ENCODE measurements at places on chromosomes 3 and 15. TPM values are rescaled to one million over a fixed set of nuclear protein-coding genes. Genes with fewer than 3 reads are reported as not detected.

The RHOV gene
- 0.18 TPM for total RNA-seq

The FAM174B gene
- 0.71 TPM for total RNA-seq

The UACA gene
- 45.8 TPM for total RNA-seq

The CCR5 gene
- not detected for total RNA-seq

The SOX14 gene
- total RNA-seq = not detected

The CACNA2D3 gene
- not detected for total RNA-seq

The CHAC1 gene
- 14.4 TPM for total RNA-seq

The ARHGAP31 gene
- 6.9 TPM for total RNA-seq

The ANKRD34C gene
- not detected for total RNA-seq

The PIAS1 gene
- 23.0 TPM for total RNA-seq

The AGBL1 gene
- total RNA-seq = not detected

The FSIP1 gene
- 0.58 TPM for total RNA-seq

The HYPK gene
- total RNA-seq = 5.4 TPM

The TM4SF18 gene
- total RNA-seq = not detected

The C3orf85 gene
- not detected for total RNA-seq

The MOBP gene
- total RNA-seq = not detected

The GCNT3 gene
- not detected for total RNA-seq

The C3orf22 gene
- total RNA-seq = not detected

The ADCY5 gene
- 0.14 TPM for total RNA-seq

The CD200R1 gene
- not detected for total RNA-seq

The SERPINI2 gene
- total RNA-seq = not detected

The ACTRT3 gene
- total RNA-seq = 3.5 TPM

The IQCF2 gene
- not detected for total RNA-seq

The GRAMD1C gene
- 2.3 TPM for total RNA-seq

The HCLS1 gene
- 1.6 TPM for total RNA-seq

The CFAP91 gene
- 0.03 TPM for total RNA-seq

The CLDN11 gene
- total RNA-seq = 4.8 TPM

The RBM5 gene
- total RNA-seq = 75.6 TPM

The RYR3 gene
- under 0.01 TPM for total RNA-seq

The CCDC54 gene
- total RNA-seq = not detected

The COMMD4 gene
- 85.7 TPM for total RNA-seq

The GHRL gene
- not detected for total RNA-seq

The NR1I2 gene
- total RNA-seq = not detected

The UROC1 gene
- total RNA-seq = not detected

The CCDC9B gene
- 61.7 TPM for total RNA-seq

The KCNAB1 gene
- 0.49 TPM for total RNA-seq

The CCDC80 gene
- 25.0 TPM for total RNA-seq

The LTK gene
- total RNA-seq = not detected

The PPP1R14D gene
- not detected for total RNA-seq

The GOLGA8M gene
- not detected for total RNA-seq

The MED12L gene
- 0.35 TPM for total RNA-seq

The RBP2 gene
- not detected for total RNA-seq

The GNAT1 gene
- total RNA-seq = not detected

The INSYN1 gene
- 0.24 TPM for total RNA-seq

The DCP1A gene
- total RNA-seq = 9.9 TPM

All from foreskin keratinocyte (primary cell).